H4 (cell line): ENCODE measurements at places on chromosomes 5 and 9. TPM values are rescaled to one million over a fixed set of nuclear protein-coding genes. Genes with fewer than 3 reads are reported as not detected.
A peak's percentile ranks its signal among the peaks of the same experiment; 100 is the strongest.

DNA sequence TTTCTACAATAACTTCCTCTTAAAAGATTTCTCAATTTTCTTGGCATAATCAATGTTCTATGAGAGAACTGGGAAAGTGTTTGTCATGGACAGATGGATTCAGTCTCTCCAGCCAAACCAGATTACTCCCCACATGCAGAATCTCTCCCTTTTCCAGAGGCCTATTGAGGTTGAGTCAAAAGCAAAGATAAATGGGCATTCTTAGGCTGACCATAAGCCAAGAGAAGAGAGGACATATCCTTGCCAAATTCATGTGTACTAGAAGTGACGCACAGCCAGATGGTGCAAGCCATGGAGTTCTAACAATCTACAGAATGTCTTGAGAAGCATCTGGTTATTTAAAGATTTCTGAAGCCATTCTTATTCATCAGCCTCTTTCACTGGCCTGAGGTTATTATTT is 2115.0 kb downstream of the MAT2B start:
- no peak for DNase-seq

DNA sequence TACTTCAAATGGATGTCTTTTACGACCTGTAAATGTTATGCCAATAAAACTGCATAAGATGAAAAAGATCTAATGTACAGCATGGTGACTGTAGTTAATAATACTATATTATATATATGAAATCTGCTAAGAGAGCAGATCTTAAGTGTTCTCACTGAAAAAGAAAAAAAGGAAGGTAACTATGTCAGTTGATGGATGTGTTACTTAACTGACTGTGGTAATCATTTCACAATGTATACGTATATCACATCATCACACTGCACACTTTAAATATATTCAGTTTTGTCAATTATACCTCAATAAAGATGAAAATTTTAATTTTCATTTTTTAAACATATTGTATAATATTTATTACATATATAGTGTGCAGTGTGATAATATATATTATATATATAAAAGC is 31.9 kb downstream of the THBS4 start:
- DNase-seq: no peak

Gene INVS
- total RNA-seq: 12.2 and 19.5 TPM in 2 replicates

DNA sequence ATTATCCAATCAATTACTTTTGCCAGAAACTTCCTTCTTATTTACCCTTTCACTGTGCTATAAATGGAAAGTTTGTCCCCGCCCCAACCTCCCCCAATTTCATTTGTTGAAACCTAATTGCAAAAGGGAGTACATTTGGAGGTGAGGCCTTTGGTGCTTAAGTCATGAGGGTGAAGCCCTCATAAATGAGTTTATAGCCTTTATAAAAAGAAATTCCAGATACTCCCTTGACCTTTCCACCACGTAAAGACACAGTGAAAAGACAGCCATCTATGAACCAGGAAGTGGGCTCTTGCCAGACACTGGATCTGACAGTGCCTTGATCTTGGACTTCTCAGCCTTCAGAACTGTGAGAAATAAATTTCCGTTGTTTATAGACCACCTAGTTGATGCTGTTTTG is 82.3 kb downstream of the NUDT12 start:
- DNase-seq: no peak

GRCh38 chr9:127216888-127217217 is 47.7 kb upstream of the GARNL3 start:
- DNase-seq: no peak

GRCh38 chr5:61298580-61298979 is 33.5 kb upstream of the ZSWIM6 start:
- no peak for DNase-seq

Gene MYMK
- total RNA-seq: not detected in 2 replicates

GRCh38 chr9:127064335-127064734 is 58.1 kb downstream of the ANGPTL2 start:
- no peak for DNase-seq

- DNase-seq: no peak
Measured at GRCh38 chr9:105232207-105232606, 12.2 kb upstream of the SLC44A1 start.

Gene IL3
- total RNA-seq: not detected in 2 replicates

- DNase-seq: peak; percentile 71
Measured at GRCh38 chr9:131590907-131591844, 45.9 kb downstream of the PRRT1B start.
